ENCODE measurements at places on chromosomes 11 and 22.

GRCh38 chr11:85809191-85809590, 1.8 kb downstream of the SYTL2 start:
- DNase-seq, result no peak

- DNase-seq, result no peak
These were observed 1.0 kb downstream of the MALAT1 start for GRCh38 chr11:65499713-65500386.

- DNase-seq, result no peak
These were observed 70.1 kb upstream of the PICALM start for GRCh38 chr11:86138958-86139357.

DNA sequence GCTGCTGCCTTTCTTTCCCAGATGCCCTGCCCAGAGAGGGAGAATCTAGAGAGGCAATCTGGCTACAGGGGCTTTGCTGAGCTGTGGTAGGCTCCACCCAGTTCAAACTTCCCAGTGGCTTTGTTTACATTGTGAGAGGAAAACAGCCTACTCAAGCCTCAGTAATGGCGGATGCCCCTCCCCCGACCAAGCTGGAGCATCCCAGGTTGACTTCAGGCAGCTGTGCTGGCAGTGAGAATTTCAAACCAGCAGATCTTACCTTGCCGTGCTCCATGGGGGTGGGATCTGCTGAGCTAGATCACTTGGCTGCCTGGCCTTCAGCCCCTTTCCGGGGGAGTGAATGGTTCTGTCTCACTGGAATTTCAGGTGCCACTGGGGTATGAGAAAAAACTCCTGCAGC, 12.2 kb downstream of the BDNF start:
- DNase-seq, result no peak

GRCh38 chr11:1653541-1654387, 24.2 kb downstream of the KRTAP5-5 start:
- DNase-seq, result no peak

DNA sequence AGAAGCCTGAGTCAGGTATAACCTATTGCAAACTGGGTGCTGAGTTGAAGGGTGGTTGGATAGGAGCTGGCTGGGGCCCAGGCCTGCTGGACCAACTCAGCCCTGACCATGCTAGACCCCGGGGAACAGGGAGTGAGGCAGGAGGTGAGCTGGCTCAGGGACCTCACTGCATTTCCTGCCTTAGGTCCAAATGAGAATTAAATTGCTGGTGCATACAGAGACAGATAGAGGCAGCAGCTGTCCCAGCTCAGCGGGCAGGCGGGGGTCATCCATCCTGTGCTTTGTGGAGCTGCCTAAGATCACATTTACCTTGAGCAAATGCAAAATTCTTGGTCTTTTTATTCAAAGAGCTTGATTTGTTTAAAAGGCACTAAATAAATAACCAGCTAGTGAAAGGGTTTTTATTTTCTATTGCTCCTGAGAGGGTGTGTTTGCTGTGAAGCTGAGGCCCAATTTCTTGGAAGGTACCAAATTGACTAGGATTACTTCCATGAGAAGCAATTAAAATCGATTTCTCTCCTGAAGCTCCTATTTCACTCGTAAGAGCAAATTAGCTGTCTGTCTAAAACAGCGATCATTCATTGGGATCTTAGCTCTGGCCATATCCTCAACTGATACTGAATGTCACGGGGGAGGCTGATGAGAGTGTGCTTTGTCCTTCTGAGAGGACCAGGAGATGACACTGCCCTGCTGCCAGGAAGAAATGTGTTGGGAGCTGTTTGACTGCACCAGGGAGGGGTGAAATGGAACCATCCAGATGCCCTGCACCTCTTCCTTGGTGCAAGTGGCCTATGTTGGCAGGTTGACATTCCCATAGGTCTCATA, 24.9 kb downstream of the USH1C start:
- no peak for DNase-seq

GRCh38 chr22:29206372-29207242, 911 bp downstream of the EMID1 start:
- no peak for DNase-seq

- DNase-seq, result no peak
These were observed 51.0 kb downstream of the CTNND1 start for GRCh38 chr11:57812634-57813033.
